ENCODE measurements at places on chromosomes 7 and 10.

- no peak for DNase-seq
Observed at GRCh38 chr10:116990276-116990800, 14.6 kb downstream of the SHTN1 start.

DNA sequence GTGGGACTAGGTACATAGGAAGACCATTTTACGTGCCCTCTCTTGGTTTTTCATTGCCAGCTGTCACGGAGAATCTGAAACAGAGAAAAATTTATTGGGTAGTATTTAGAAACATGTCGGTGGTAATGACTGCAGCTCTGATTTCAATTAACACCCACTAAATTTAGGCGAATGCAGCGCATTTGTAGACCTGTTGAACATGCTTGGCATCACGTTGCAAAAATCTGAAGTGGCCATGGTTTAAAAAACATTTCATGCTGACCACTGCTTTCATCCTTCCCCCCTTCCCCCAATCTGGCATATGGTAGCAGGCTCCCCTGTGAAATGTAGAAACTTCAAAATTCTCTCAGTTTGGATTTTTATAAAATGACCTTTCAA is 34.0 kb downstream of the LRMDA start:
- DNase-seq = no peak

DNA sequence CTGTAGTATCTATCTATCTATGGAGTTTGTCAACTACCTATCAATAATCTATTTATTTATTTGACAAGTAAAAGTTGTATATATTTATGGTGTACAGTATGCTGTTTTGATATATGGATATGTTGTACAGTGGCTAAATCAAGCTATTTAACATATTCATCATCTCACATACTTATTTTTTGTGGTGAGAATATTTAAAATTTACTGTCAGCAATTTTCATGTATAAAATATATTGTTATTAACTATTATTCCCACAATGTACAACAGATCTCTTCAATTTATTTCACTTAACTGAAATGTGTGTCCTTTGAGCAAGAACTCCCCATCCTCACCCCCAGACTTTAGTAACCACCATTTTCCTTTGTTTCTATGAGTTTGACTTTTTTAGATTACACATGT is 14.5 kb downstream of the AGR3 start:
- no peak for DNase-seq

- no peak for DNase-seq
Observed at GRCh38 chr7:126792521-126792920, 460.2 kb downstream of the GRM8 start.

- no peak for DNase-seq
Observed at GRCh38 chr7:2554661-2555111, 638 bp downstream of the BRAT1 start.

- DNase-seq = no peak
Observed at GRCh38 chr7:25951414-25952260, 200.4 kb upstream of the NFE2L3 start.

DNA sequence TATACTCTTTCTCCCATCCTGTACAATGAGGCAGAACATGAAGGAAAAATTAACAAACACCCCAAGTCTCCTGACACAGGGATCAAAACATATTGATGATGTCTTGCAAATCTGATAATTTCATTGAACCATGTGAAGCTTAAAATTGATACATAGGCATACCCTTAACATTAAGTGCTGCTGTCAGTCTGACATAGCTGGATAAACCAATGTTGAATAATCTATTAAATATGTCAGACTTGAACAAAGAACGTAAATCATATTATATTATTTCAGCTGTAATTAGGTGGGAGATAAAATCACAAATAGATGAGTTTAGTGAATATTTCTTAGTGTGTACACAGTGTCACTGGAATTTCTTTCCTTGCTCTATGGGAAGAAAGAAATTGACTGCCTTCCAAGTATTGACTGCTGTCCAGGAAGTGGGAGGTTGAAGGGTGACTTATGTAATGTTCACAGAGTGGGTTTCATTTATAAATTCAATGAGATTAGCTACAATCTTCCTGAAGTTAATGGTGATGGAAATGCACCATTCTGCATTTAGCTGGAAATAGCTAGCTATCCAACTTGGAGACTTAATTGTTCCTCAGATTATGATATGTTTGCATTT is 170.8 kb downstream of the AUTS2 start:
- no peak for DNase-seq

DNA sequence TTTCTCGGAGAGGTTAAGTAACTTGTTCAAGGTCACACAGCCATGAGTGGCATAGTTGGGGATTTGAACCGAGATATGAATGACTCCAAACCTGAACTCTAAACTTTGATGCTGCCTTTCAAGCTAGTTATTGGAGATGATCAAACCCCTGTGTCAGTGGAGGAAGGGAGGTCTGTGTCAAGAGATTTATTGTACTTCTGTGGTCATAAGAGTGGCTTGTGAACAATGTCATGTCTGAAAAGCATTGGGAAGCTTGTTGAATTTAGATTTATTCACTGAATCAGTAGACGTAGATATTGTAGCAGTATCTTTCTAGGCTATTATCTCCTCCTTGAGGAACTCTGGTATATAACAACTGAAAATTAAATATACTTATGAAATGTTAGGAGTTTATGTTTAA is 27.3 kb downstream of the SNX10 start:
- DNase-seq = no peak

DNA sequence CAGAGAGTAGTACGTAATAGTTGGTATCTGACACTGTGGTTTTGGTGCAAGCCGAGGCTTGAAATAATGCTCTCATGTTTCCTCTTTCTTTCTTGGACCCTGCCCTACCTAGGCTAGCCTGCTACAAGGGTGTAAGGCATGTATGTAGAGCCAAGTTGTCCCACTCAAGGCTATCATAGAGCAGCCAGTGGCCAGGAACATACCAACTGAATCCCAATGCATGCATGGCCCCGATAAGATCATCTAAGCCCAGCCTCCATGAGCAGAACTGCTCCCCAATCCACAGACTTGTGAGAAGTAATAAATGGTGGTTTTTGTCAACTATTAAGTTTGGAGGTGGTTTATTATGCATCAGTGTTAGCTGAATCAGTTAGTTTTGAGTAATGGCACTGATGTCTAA is 250.2 kb downstream of the SH2D4B start:
- no peak for DNase-seq

DNA sequence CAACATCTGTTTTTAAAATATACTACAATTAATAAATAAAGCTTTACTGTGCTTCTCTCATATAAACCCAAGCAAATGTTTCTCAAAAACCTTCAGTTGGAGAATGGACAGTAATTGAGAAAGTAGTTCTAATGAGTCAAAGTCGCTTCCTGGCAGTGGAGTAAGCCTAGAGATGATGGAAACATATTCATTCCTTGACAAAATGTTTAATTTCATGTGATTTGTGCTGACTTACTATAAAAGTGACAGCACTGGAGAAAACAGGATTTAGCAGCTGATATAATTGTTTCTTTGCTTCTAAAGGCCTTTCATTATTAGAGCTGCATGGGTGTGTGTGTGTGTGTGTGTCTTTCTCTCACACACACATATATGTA is 9.0 kb downstream of the ELMO1 start:
- no peak for DNase-seq

DNA sequence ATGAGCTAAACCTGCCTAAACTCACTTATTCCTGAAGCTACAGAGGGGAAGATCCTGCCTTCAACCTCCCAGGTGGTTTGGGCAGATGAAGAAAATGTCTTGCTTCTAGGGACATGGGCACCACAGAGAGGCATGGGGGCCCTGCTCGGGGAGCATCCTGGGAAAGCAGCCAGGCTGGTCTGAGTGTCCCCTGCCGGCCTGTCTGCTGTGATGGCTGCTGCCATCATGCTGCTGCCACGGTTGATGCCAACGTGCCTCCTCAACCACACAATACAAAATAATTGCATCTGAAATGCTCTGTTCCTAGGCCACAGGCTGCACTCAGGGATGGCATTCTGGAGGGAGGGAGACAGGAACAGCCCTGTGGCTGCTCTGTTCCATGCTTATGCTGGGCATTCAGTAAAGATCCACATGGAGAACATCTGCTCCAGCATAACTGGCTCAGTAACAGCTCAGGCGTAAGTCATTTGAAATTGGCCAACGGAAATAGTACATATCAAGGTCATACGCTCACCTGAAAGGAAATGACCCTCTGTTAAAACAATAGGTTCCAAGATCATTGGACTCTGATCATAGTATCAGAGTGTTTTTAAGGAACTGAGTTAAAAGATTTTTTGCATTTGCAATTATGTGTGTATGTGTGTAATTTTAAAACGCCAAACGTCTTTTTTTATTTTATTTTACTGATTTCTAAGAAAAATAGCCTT is 299.0 kb downstream of the TNS3 start:
- DNase-seq = no peak

- no peak for DNase-seq
Observed at GRCh38 chr10:44235363-44235762, 149.5 kb downstream of the CXCL12 start.

DNA sequence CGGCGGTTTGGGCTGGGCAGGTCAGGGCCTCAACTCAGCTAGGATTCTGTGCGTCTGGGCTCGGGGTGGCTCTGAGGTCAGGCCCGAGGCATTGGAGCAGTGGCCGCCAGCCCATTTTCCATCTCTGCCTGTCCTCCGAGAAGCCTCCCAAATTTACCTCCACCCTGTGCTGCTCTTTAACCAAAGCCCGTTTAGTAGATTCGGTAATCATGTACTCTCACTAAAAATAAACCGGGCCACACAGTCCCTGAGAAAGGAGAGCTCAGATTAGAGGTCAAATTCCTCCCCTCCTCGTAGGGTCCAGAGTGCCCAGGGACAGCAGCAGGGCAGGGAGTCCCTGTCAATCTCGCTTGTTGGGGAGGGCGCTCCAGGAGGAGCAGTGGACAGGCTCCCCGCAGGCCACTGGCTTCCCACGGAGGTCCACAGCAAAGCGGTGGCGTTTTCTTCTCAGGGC is 88.7 kb upstream of the CHST15 start:
- DNase-seq = no peak

DNA sequence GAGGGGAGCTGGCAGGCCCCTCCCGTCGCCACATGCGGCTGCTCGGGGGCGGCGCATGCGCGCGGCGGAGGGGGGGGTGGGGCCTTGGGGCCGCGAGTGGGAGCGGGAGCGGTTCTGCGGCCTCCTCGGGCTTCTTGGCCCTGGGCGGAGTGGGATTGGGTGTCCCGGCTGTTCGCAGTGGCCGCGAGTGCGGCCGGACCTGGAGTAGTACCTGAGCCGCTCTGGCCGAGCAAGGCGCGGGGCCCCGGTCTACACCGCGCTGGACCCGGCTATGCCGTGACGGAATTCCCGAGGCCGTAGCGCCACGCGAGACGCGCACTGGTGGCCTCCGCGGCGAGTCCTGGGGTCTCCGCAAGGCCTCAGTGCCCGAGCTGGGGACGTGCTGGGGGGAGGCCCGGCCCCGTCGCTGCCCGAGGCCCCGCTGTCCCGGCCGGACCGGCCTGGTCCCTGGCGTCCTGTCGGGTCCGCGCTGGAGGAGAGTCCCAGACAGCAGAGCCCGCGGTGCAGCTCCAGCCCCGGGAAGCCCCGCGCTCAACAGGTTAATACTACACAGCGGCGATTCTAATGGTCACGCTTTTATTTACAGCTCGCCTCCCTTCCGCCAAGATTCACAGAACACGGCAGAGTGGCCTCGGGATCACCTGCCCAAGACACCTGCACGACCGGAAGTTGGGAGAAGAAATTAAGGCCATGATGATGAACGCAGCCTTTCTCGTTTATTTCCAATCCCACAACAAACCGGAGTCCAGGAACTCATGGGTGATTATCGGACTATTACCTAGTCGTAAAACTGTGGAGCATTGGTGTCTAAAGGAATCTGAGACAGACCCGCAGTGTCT is 671 bp upstream of the PAXIP1 start:
- peak; percentile 87 for DNase-seq

DNA sequence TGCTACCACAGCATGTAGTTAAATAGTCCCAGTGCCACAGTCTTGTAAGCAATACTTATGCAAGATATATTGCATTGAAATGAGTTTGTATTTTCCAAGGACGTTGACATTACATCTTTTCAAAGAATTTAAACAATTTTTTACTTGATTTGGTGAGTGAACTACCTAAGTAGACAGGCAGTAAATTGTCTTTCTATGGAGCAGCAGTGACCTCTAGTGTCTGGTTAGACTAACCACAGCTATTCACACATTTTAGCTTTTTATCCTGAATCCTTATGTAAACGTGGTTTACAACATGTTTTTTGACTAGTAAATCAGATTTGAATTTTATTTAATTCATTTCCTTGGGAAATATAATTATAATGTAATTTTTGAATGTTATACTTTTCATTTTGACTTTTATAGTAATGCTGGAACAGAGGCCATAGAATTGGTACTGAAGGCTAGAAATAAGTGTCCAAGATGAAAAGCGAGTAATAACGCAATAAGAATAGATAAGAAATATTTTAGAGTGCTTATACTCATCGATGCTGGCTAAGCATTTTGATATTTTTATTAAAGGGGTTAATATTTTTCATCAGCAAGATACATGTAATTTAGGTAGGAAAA is 5.6 kb downstream of the LRRTM3 start:
- no peak for DNase-seq

DNA sequence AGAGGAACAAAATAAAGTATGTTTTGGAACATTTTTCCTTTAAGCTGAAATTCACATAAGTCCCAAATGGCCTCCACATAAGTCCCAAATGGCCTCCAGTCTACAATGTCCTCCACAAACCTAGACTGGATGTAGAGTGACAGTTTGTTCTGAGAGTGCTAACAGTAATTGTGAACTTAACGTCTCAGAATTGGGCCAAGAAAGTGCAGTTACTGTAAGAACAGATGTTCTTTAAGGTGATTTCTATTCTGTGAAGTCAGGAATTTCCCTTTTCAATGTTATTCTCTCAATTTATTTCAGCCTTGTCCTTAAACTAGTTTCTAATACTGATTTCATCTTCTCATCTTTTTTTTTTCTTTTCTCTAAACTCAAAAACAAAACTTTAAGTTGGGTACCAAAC is 188.7 kb upstream of the SEMA3E start:
- no peak for DNase-seq

DNA sequence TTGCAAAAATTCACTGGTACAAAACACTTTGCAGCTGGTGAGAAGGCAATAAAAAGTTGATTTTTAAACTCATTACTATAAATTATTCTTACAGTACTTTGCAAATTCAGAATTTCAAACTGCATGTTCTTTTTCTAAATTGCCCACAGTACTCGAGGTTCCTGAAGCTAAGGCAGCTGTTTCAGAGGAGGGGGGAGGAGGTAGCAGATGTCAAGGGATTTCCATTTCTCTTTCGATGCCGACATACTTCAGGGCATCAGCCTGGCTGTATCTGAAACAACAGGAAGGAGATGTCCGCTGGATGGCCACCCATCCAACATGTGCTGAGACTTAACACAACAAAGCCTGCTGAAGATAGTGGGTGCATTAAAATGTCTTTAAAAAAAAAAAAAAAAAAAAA is 76.7 kb downstream of the EZH2 start:
- no peak for DNase-seq

- DNase-seq = no peak
Observed at GRCh38 chr10:110898391-110898790, 20.6 kb downstream of the BBIP1 start.
